Right cardiac atrium (tissue), 5 donors: ENCODE measurements at places on chromosomes 2 and 18. TPM values are rescaled to one million over a fixed set of nuclear protein-coding genes. Genes with fewer than 3 reads are reported as not detected.

GRCh38 chr18:56214706-56215105 is 423.7 kb downstream of the TXNL1 start:
- no peak for DNase-seq

- DNase-seq: no peak
These were observed 76.2 kb downstream of the CHRNA1 start for GRCh38 chr2:174688079-174688478.

DNA sequence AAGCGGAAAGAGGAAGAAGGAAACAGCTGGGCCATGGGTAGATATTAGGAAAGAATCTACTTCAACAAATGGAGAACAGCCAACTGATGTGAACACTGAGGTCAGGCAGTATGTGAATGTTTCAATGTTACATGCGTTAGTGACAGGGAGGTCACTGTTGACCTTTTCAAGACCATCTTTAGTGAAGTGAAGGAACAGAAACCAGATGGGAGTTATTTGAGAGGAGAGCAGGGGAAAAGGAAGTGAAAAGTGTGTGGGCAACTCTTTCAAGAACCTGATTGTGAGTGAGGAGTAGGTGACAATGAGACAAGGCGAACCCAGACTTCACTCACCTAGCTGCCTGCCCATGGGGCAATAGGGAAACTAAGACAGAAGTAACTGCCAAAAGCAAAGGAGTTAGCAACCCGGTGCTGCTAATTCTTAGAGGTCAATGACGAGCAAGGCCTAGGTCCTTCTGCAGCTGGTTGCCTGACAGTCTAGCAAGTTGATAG is 67.0 kb downstream of the SP3 start:
- DNase-seq: no peak

DNA sequence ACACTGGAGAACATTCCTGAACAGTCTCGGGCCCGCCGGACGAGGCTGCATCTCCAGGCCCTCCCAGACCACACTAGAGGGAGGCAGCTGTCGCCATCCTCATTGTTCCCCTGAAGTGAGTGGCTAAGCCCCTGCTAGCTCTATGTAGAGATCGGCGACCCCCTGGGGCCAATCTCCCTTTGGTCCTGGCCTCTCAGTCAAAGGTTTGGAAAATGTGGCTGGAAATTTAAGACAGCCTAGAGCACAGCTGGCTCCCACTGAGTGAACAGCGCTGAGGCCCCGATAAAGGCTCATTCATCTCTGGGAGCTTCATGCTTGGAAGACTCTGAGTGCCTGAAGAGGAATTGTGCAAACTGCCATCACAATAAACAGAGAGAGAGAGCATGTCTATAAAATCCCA is 360.3 kb downstream of the CLIP4 start:
- DNase-seq: no peak

DNA sequence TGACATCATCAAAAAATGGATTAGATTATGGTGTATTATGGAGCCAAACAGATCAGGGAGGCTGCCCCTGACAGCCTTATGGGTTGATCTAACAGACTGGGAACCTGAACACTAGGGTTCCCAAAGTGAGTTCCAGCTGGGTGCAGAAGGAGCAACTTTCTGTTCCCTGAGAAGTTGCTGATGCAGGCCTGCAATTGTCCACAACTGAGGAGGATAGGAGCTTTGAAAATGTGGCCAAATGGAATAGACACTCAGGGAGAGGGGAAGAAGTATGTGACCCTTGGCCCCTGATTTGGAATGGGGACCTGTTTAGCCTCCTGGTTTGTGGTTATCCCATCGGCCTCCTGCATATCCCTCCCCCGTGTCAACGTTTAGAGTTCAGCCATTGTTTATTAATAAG is 262.2 kb upstream of the SKOR2 start:
- no peak for DNase-seq

GRCh38 chr18:24064391-24065100 is 50.0 kb downstream of the TTC39C start:
- no peak for DNase-seq

DNA sequence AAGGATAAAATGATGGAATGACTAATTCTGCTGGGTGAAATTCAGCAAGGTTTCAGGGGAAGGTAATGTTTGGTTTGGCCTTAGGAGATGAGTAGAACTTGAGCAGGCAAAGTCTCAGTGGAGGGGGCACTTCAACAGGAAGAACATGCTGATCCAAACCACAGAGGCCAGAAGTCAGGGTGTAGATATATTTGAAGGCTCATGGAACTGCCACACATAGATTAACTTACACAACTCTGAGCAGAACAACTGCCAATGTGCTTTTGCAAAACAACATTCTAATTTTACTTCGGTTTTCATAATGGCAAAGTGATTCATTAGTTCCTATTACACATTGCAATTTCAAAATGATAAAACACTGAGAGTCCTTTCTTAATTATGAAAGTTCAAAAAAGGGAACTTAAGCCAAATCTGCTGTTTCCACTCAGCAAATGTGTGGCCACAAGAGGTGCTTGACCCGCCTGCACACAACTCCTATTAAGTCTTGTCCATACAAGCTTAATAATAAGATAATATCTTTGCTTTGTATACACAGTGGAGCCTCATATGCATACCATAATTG is 284.8 kb downstream of the MREG start:
- peak; percentile 16 for DNase-seq

DNA sequence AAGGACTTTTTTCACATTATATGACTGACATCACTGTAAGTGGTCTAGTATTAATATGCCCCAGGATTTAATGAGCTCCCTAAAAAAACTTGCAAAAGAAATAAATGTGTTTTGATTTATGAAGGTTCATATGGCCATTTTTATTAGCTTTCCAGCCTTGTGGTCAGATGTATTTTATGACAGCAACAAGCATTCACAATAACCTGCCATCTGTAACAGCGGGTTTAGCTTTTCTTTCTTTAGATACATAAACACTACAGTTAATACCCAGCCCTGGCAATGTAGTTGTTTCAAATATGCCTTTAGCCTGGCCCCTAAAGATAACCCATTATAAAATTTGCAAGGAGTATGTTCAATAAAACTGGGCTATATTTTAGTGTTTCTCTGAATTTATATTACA is 1063.8 kb downstream of the SOCS6 start:
- DNase-seq: no peak

- DNase-seq: peak; percentile 77
These were observed 42.6 kb upstream of the RAPGEF4 start for GRCh38 chr2:172693037-172693436.

DNA sequence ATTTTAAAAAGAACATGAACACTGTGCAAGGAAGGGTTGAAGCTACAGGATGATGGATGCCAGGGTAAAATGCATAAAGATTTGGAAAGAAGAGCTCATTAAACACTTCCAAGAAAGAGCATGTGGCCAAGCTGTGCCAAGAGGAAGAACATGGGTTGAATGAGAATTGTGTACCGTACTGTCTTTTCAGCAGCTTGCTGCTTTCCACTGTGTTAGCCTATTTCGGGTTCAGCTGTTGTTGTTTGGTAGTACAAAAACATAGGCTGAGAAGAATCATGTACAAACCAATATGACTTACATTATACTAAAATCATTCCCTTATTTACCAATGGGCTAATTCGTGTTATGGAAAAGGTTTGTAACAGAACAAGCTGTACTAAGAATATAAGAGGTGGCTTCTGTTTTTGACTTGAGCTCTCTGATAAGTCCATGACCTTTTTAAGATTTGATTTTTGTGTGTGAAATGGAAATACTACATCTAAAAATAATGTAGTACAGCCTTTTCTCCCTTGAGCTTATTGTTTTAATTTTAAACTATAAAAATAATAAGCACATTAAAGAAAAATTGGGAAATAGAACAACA is 188.3 kb upstream of the STON1 start:
- DNase-seq: no peak

GRCh38 chr18:69585696-69586095 is 185.0 kb downstream of the DOK6 start:
- DNase-seq: no peak

DNA sequence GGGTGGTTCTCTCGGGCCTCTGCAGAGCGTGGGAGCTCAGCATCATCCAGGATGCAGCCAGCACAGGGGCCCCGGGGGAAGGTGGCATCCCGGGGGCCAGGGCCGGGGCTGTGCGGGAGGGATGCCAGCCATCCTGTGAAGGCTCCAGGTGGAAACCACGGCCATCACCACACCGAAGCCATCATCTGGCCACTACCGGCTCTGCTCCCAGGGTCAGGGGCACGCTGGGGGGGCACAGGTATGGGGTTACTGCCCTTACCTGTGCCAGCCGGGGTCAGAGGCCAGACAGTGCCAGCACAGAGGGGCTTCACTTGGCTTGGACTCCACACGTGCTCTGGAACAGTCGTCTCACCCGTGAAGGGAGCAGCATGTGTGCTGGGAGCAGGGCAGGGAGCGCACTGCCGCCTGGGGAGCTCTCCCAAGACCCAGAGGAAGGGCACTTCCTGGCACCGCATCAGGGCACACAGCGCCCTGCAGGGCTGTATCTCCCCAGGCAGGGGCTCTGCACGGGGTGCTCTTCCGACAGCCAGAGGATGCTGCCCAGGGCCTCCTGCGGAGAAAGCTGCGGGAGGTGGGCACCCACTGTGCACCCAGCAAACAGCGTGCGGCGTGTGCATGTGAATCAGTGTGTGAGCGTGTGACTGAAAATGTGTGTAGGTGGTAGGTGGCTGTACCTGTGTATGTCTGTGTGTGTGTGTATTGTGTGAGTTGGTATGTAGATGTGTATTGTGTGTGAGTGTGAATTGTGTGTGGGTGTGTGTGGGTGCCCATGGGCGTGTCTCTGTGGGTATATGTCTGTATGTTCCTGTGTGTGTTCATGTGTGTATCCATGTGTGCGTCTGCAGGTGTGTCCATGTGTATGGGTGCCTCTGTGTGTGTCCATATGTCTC is 75.0 kb downstream of the PTGR3 start:
- no peak for DNase-seq

GRCh38 chr2:118945881-118946280 is 3.9 kb downstream of the MARCO start:
- no peak for DNase-seq

GRCh38 chr2:41913311-41913710 is 134.5 kb upstream of the PKDCC start:
- DNase-seq: no peak

GRCh38 chr2:207135801-207136457 is 29.8 kb downstream of the KLF7 start:
- DNase-seq: no peak

DNA sequence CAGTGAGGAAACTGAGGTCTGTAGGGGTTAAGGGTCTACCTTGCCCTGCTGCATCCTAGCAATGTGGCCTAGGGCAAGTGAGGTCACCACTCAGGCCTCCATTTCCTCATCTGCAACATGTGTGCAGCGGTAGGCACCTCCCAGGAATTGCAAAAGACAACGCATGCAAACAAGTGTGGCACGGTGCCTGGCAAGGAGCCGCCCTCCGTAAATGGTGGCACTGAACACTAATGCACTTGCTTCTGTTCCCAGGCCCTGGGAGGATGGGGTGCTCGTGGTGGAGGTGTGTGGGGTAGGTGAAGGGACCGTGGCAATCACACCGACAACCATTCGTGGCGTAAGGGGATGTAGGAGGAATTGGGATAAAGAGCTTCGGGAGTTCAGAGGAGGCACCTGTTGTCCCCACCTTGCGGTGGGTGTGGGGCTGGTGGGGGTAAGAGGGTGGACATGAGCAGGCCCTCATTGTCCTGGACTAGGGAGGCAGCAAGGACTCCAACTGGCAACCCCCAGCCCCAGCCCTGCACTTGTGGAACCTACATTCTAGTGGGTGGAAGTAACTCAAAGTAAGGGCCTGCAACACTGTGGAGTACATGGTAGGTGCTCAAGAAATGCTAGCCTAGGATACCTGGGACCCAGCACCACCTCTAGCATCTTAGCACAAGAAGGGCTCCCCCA is 26.0 kb downstream of the ATOH8 start:
- DNase-seq: peak; percentile 62

- DNase-seq: no peak
These were observed 95.3 kb upstream of the FAM136A start for GRCh38 chr2:70397186-70397585.

GRCh38 chr18:9927392-9928063 is 13.7 kb downstream of the VAPA start:
- DNase-seq: no peak

DNA sequence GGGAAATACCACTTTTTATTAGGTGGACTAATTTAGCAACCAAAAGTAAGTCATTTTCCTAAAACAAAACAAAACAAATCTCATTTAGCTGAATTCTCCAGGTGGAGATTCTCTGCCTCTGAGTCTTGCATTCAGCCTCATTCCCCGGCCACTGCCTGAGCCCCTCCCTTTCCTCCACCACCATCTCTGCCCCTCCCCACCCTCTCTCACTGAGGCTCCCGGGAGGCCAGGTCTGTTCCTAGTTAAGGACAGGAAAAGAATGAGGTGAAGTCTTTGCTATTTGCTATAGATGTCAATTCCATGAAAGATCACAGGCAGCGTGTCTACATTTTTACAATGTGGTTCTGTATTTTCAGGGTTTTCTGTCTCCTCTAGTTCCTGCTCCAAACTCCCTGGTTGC is 83.0 kb upstream of the SOX11 start:
- no peak for DNase-seq

DNA sequence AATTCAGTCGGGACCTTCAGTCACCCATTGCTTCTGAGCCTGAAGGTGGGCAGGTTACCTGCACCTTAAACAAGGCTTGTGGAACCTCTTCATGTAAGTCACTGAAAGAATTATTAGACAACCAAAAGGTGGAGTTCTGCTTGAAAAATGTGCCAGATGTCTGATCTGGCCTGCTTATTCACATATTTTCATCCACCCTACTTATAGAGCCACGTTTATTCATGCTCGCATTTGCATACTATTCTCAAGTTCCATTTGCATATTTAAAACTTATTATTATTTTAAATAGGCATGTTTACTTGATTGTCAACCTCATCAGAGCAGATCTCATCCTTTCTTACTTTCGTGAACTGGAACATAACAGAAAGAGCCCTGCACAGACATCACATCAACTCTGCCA is 140.0 kb upstream of the NABP1 start:
- no peak for DNase-seq

GRCh38 chr2:241913703-241914102 is 44.2 kb downstream of the RTP5 start:
- DNase-seq: no peak

NRP2 gene
- polyA plus RNA-seq: 5.7 TPM

ASAP2 gene
- polyA plus RNA-seq: 9.2 TPM

LYPD1 gene
- polyA plus RNA-seq: 0.07 TPM

GPR75 gene
- polyA plus RNA-seq: 0.84 TPM

PPP1R1C gene
- 12.0 TPM for polyA plus RNA-seq

ALPI gene
- not detected for polyA plus RNA-seq

SLC4A5 gene
- polyA plus RNA-seq: 0.79 TPM

DUSP11 gene
- 14.7 TPM for polyA plus RNA-seq

RNF144A gene
- polyA plus RNA-seq: 4.7 TPM

SERPINB11 gene
- polyA plus RNA-seq: not detected

IL1R1 gene
- 32.2 TPM for polyA plus RNA-seq

CIB4 gene
- not detected for polyA plus RNA-seq
